M059J (cell line): ENCODE measurements at places on chromosomes 2 and 18. TPM values are rescaled to one million over a fixed set of nuclear protein-coding genes. Genes with fewer than 3 reads are reported as not detected.

GRCh38 chr18:55214969-55215368, 255.7 kb upstream of the CCDC68 start:
- no peak for DNase-seq

The GKN2 gene
- not detected in 2 replicates for total RNA-seq

The OTX1 gene
- 0.59 and 1.1 TPM in 2 replicates for total RNA-seq

- DNase-seq, result peak; percentile 98
Observed at GRCh38 chr2:231161877-231162329, 36.5 kb upstream of the ARMC9 start.

DNA sequence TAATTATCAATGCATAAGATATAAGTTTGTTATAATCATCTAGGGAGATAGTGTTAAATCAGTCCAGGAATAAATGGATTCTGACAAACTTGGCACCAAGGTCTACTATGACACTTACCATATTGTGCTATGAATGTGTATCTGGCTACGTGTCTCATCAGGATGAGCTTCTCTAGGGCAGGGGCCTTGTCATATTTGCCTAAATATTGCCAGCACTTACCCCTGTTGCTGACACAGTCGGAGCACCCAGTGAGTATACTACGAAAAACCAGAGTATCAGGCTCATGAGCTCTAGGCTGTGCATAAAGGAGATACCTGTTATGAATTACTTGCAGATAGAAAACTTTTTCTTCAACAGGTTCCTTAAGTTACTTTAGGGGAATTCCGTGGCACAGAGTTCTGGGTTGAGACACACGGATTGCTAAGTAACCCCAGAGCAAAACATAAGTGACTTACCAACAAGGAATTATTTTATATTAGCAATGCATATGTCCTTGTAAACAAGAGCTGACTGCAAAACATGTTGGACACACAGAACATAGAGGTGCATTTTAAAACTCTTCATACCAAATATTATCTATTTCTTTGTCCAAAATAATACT, 7.7 kb upstream of the TTC39C start:
- peak; percentile 45 for DNase-seq

DNA sequence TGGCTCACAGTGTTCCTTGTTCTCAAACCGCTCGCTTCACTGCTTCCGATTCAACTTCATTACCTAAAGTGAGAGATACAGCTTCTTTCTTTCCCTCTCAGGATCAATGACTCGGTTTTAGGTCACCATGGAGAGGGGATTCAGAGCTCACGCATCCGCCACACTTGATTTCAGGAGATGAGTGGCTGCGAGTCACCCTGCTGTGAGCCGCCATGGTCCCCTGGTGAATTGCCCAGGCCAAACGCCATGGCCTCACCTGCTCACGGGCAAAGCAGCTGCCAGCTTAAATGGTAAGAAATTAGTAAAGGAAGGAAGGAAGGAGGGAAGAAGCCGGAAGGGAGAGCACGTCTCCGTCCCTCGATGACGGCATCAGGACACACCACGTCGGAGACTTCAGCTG, 60.5 kb downstream of the ADNP2 start:
- DNase-seq, result no peak

The PROM2 gene
- total RNA-seq, result 2.9 and 3.6 TPM in 2 replicates

The ZSWIM2 gene
- total RNA-seq, result not detected in 2 replicates

DNA sequence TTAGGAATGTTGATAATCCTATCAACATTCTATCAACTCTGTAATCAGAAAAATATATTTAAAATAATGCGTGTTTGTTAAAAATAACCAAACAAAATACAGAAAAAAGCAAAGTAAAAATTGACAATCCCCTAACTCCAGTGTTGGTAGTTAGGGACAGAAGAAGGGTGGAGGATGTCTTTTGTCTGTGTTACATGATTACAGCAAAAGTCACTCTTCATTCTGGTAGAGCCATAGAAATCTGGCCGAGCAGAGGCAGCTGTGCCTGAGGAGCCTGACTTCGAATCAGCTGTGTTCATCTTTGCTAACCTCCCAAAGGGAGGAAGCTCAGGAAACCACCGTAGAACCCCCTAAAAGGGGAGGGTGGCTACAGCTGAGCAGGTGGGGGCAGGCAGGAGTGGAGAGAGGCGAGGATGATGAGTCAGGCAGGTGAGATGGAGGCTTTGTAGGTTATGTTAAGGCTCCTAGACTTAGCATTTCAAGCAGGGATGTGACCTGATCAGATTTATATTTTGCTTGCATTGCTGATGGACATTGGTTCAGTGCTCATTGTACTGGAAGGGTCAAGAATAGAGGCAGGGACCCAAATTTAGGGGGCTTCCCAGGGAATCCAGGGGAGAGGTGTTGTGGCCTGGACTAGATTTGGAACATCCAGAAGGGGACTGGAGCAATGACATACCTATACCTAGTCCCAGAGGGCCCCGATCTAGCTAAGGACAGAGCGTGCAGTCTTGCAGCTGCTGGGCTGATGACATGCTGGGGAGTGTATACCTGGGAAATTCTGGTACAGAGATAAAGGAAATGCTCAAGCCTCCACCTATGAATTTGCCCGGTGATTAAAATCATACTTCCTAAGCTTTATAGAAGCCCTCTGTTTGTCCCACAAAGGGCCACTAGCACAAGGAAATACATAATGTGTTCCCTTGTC, 95.7 kb downstream of the NEDD4L start:
- no peak for DNase-seq

GRCh38 chr18:59386909-59387686, 28.0 kb upstream of the LMAN1 start:
- no peak for DNase-seq

DNA sequence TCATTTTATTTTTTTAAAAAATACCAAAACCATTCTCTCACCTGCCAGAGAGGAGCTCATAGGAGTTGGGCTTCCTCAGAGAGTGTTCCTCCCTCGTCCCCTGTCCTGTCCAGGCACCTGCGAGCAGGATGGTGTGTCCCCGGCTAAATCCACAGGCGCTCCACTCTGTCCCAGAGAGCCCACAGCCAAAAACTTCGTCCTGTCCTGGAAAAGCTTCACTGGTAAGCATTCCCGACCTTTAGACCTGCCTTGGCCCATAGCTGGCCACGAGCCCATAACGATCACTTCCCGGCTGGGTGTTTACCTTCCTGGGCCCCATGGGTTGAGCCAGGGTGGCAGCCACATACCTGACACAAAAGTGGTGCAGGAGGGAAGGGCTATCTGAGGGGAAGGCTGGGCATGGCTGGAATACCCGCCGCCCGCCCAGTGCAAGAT, at the start of gene NGEF:
Gene NGEF, minus strand, starts transcription at position 230 of the 435 bp plus-strand sequence. CDS start 38,366 bp downstream, outside the sequence.
- DNase-seq, result no peak

GRCh38 chr18:36187826-36188721, 777 bp downstream of the MOCOS start:
- peak; percentile 61 for DNase-seq

The MAL gene
- 11.3 and 14.7 TPM in 2 replicates for total RNA-seq

GRCh38 chr2:241224018-241224850, 35.8 kb downstream of the ANO7 start:
- DNase-seq, result peak; percentile 66

GRCh38 chr2:178277741-178278197, 83.5 kb downstream of the OSBPL6 start:
- no peak for DNase-seq

The CFAP53 gene
- 0.15 TPM in 1 of 2 replicates, not detected in the other for total RNA-seq

- peak; percentile 83 for DNase-seq
Observed at GRCh38 chr2:236168110-236169080, at the start of gene GBX2. Gene GBX2 (minus strand): TSS chr2:236168386. CDS start chr2:236167971, 415 bp downstream.

The LINC00305 gene
- total RNA-seq, result not detected in 2 replicates

The RIT2 gene
- total RNA-seq, result 0.37 and 0.79 TPM in 2 replicates

- DNase-seq, result peak; percentile 37
Observed at GRCh38 chr2:74735009-74735408, 81.0 kb downstream of the SEMA4F start.

- no peak for DNase-seq
Observed at GRCh38 chr18:29087616-29088246, 910.8 kb upstream of the CDH2 start.
